ENCODE measurements at places on chromosomes 5 and 9. TPM values are rescaled to one million over a fixed set of nuclear protein-coding genes. Genes with fewer than 3 reads are reported as not detected.

The ELOVL7 gene
- total RNA-seq = 5.8 TPM

DNA sequence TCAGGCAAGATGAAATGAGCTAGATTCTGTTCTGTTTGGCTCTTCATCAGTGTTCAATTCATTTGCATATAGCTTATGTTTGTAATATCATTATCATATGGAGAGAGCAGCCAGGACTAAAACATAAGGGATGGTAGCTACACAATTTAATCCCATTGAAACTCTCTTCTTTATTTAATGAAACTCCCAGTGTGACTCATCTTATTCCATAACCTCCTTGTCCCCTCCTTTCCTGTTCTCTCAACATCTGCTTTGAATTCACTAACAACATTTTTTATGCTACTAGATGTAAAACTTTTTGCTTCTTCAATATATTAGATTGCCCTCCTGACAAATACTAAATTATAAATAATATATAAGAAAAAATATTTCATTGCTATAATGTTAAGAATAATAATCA is 1823.4 kb downstream of the MAT2B start:
- no peaks in the 10 kb centered on the region for H3K4me1 ChIP-seq
- no peak for DNase-seq
- no peaks in the 10 kb centered on the region for H3K27me3 ChIP-seq
- H3K36me3 ChIP-seq = no peaks in the 10 kb centered on the region
- H3K27ac ChIP-seq = no peak overlapping the region

- no peaks in the 10 kb centered on the region for H3K4me1 ChIP-seq
- no peak overlapping the region for H3K4me3 ChIP-seq
- no peak overlapping the region for H3K27ac ChIP-seq
- H3K36me3 ChIP-seq = no peaks in the 10 kb centered on the region
Measured at GRCh38 chr5:72605632-72606031, 98.4 kb upstream of the ZNF366 start.

DNA sequence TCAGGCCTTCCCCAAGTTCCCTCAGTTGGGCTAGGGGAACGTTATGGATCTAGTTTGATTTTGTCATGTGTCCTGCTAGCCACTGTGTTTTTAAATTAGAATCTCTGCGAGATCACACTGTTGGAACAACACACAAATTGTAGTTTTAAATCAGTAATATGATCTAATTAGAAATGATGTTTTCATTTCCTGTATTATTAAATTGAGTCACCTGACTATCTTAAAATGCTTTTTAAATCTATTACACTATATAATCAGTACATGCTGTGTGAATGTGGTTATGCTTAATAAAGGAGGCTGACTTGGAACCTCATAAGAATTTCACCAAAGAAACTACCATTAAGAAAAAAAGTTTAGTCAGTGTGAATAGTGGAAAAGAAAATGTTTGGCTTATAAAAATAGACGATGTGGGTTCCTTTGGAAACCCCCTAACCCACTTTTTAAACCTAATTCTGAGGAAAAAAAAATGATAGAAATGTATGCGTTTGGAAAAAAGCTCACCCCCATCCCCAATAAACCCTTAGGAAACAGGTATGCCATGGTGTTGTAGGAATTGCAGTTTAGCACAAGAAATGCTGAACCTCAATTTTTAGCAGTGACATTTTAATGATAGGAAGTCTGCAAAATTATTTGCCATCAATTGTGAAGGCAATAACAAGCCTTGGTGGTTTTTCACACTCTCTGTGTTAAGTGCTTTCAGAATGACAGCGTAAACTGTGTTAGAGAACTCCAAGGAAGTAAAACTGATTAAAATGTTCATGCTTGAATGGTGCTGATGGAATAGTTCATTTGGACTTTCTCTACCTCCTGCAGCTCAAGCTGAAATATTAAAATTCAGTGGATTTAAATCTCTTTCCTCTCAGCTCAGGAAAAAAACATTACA is 59.0 kb downstream of the TLE4 start:
- H3K27ac ChIP-seq = no peak overlapping the region
- H3K27me3 ChIP-seq = no peaks in the 10 kb centered on the region
- H3K36me3 ChIP-seq = no peaks in the 10 kb centered on the region
- H3K4me1 ChIP-seq = no peaks in the 10 kb centered on the region
- DNase-seq = no peak

- no peak for DNase-seq
- H3K4me3 ChIP-seq = no peak overlapping the region
- no peaks in the 10 kb centered on the region for H3K4me1 ChIP-seq
- H3K27me3 ChIP-seq = no peaks in the 10 kb centered on the region
- H3K36me3 ChIP-seq = no peaks in the 10 kb centered on the region
Measured at GRCh38 chr5:64585646-64586045, 79.8 kb downstream of the RGS7BP start.

DNA sequence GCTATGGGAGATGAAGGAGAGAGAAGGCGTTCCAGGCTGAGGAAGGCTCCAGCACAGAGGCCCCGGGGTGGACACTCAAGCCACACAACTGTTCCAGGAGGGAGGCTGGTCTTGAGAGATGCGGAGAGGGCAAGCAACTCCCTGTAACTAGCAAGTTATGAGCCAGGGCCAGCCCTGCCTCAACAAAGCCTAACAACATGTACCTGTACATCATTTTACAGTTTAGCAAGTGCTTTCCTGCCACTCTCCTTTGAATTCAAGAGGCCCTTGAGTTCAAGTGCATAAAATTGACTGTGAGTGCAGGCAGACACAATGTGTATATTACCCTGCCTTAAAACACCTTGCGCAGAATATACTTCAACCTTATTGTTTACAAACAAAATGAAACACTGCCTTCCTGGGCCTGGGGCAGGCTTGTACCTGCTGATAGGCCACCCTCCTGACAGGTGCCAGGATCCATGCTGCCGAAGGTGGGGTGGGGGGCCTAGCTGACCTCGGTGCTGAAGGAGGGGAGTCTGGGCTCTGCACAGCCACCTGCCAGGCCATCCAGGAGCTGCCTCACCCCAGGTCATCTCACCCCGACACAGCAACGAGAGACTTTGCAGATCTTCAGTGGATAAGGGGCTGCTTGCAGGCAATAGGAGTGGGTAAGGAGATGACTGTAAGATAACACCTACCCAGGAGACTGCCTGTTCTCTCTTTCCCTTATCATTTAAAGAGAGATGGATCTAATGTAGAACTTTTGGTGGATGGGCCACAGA is 80.0 kb downstream of the PPARGC1B start:
- H3K36me3 ChIP-seq = no peaks in the 10 kb centered on the region
- no peak overlapping the region for H3K27ac ChIP-seq
- H3K4me1 ChIP-seq = peaks cover 19% of the 10 kb centered on the region
- no peaks in the 10 kb centered on the region for H3K27me3 ChIP-seq

The C9orf152 gene
- total RNA-seq = 26.1 TPM

GRCh38 chr5:159058716-159059636 is 40.7 kb downstream of the EBF1 start:
- H3K36me3 ChIP-seq = no peaks in the 10 kb centered on the region
- DNase-seq = no peak
- no peak overlapping the region for H3K27ac ChIP-seq
- no peak overlapping the region for H3K4me3 ChIP-seq
- H3K27me3 ChIP-seq = peaks cover 8% of the 10 kb centered on the region

DNA sequence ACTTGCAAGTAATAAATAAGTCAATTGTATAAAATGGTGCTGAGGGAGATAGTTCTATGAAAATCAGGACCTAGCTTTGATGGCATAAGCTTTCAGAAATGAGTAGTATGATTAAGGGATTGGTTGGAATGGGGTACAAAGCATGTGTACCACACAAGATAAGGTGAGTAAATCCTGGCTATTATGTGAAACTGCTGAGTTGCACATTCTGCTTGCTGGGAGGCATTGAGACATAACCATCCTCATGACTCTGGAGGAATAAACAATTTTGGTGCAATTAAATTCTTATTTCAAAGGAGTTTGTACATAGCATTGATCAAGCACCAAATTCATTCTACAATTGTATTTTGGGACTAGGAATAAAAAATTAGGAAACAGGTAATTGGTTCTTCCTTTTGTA is 755.2 kb upstream of the ACO1 start:
- H3K36me3 ChIP-seq = no peaks in the 10 kb centered on the region
- no peak for DNase-seq
- H3K27me3 ChIP-seq = no peaks in the 10 kb centered on the region
- no peak overlapping the region for H3K4me3 ChIP-seq

DNA sequence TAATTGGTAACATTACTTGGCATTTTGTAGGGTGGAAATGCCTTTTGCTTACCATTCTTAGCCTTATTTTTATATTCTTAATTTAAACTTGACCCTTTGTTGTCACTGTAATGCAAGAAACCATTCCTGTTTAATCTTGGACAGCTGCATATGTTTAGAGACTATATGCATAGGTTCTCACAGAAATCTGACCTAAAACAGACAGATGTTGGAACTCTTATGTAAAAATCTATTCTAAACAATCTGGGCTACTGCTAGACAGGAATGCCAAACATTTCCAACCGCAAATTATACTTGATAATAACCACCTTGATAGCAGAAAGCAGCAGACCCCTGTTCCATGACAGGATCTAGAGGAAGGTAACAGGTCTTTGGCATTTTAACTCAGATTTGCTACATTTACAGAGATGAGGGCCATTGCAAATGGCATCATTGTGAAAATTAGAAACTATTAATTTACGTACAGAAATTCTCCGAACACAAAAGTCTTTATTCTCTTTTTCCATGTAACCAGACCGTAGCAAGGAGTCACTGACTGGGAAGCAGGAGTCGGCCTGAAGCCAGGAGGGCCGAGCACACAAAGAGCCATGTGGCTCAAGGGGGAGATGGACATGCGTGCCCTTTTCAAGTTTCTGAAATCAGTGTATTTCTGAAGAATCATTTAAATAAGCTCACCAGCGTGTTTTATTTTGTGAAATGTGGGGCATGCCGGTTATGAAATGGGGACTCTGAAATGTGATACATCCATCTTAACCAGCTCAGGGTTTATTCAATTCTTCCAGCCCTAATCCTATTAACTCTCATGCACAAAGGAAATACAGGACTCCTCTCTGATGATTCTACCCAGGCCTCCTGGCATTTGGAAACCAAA is 139.3 kb downstream of the AOPEP start:
- H3K36me3 ChIP-seq = no peaks in the 10 kb centered on the region
- no peak overlapping the region for H3K4me3 ChIP-seq
- DNase-seq = no peak
- H3K27ac ChIP-seq = peak overlapping the region; percentile 53

The KCNV2 gene
- total RNA-seq = not detected

The FUT7 gene
- total RNA-seq = 1.1 TPM

All from lower lobe of right lung (tissue), 2 donors.